DND-41 (cell line): ENCODE measurements at places on chromosomes 3 and 15.

DNA sequence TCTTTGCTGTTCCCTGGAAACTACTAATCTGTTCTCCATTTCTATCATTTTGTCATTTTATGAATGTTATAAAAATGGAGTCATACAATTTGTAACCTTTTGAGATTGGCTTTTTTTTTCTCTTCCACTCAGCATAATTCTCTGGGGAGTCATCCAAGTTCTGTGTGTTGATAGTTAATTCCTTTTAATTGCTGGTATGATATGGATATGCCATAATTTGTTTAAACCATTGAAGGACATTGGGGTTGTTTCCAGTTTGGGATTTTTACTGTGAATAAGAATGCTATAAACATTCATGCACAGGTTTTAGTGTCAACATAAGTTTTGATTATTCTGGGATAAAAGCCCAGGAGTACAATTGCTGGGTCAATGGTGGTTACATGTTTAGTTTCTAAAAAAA is 279.4 kb downstream of the WNT5A start:
- no peak for DNase-seq

DNA sequence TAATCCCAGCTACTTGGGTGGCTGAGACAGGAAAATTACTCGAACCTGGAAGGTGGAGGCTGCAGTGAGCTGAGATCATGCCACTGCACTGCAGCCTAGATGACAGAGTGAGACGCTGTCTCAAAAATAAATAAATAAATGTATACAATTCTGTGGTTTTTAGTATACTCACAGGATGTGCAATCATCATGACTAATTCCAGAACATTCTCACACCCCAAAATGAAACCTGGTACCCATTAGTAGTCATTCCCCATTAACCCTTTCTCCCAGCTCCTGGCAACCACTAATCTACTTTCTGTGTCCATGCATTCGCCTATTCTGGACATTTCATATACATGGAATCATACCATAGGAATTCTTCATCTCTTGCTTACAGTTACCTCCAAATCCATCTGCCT is 44.5 kb downstream of the LRRFIP2 start:
- DNase-seq, result no peak

DNA sequence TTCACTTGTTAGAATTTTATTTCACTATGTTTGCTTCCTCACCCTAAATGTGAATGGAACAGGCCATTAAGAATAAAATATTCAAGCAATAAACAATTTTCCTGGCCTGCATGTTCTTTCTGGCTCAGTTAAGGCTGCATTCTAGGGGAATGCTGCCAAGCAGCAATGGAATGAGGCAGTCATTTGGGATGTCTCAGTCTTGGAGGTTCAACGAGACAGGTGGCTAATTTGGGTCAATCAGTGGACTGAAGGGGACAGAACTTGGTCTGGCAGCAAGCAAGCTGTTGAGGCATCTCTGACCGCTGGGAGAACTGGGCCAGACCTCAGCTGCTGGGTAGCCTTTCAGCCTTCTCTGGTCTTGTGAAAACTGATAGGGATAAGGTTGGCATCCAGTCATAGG is 241.6 kb downstream of the NLGN1 start:
- DNase-seq, result no peak

GRCh38 chr3:103170651-103171050 is 735.8 kb downstream of the ZPLD1 start:
- DNase-seq, result no peak

DNA sequence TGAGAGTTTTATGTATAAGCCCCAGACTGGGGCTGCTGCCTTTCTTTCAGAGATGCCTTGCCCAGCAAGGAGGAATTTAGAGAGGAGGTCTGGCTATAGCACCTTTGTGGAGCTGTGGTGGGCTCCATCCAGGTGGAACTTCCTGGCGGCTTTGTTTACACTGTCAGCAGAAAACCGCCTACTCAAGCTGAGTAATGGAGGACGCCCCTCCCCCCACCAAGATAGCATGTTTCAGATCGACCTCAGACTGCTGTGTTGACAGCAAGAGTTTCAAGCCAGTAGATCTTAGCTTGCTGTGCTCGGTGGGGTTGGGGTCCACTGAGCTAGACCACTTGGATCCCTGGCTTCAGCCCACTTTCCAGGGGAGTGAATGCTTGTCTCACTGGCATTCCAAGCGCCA is 155.6 kb downstream of the STXBP5L start:
- DNase-seq, result no peak

- no peak for DNase-seq
Observed at GRCh38 chr3:129558081-129558771, 15.3 kb downstream of the H1-8 start.

DNA sequence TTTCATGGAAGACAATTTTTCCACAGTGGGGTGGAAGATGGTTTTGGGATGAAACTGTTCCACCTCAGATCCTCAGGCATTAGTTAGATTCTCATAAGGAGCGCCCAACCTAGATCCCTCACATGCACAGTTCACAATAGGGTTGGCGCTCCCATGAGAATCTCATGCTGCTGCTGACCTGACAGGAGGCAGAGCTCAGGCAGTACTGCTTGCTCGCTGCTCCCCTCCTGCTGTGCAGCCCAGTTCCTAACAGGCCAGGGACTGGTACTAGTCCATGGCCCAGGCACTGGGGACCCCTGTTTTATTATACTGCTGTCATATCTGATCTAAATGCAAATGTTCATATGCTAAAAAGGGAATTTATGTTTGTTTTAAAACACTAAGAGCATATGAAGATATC is 9.8 kb upstream of the GRK7 start:
- no peak for DNase-seq

DNA sequence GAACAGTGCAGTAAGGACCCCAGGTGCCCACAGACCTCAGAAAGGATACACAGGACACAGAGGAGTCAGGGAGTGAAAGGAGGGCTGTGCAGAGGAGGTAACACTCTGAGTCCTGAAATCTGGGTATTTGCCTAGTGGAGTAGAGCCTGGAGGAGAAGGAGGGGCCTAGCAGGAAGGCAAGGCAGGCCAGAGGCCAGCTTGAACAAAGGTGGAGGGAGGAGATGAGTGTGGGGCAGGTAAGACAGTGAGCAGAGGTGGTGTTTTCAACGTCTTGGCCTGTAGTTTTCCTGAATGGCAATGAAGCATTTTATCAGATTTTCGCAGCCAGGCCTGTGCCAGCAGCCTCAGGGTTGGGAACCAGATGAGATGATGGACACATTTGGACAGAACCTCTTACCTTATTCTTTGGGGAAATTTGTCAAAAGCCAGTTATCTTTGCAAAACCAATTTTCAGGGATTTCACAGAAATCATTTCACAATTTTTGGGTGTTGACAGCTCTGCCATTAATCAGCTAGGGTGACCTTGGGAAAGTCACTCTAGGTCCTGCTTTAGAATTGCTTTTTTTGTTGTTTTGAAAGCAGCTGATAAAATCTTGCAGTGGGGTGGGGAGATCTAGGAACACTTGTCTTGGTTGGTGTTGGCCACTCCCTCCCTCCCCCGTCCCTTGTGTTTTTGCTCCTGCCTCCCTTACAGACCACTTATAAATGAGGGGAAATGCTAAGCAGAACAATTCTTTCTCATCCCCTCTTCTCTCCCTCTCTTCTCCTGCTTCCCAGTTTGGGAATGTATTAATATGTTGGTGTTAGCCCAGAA is 38.4 kb downstream of the SPSB4 start:
- DNase-seq, result no peak
